GM12864 (cell line): ENCODE measurements at places on chromosomes 6 and 20.

DNA sequence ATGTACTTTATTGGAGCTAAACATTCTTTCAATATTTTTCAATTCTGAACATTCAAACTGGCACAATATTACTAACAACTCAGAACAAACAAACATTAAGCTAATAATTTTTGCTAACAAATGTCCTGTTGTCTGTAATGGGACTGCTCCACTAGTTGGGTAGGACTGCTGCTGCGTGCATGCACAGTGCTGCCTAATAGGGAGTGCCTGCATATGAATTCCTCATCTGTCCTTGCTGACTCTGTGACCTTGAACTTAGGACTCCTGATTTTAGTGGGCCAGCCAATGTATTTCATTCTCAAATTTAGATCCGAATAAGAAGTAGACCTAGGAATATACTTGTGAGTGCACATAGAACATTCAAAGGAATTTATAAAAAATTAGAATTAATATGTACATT is 196.5 kb upstream of the RAB32 start:
- DNase-seq: no peak

DNA sequence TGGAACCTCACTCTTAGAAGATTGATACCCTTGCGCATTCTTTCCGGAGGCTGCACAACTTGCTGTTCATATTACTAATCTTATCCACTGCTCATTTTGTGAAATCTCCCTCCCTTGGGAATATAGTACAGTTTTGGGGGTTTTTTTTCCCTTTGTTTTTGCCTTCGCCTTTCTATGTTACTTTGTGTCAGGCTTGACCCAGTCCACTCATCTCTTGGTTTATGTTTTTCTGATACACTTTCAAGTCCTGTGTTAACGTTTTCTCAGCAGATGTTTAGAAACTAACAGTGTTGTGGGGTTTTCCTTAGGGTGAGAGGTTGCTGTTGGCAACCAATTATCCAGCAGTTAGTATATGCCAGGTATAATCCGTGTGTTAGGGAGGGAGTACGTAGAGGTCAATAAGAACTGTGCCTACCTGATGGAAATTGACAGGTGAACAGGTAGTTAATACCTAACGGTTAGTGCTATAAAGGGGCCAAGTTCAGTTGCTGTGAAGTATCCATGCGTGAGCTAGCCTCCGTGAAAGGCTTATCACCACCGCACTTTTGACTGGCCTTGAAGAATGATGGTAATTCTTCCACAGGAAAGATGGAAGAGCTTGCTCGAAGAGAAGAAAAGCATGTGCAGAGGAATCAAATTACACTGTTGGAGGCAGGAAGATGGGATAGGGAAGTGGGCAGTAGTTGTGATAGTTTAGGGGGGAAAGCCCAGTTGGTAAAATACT is 1.4 kb downstream of the NFYA start:
- no peak for DNase-seq

- DNase-seq: peak; percentile 4
Measured at GRCh38 chr20:24738981-24739633, 210.0 kb upstream of the CST7 start.

DNA sequence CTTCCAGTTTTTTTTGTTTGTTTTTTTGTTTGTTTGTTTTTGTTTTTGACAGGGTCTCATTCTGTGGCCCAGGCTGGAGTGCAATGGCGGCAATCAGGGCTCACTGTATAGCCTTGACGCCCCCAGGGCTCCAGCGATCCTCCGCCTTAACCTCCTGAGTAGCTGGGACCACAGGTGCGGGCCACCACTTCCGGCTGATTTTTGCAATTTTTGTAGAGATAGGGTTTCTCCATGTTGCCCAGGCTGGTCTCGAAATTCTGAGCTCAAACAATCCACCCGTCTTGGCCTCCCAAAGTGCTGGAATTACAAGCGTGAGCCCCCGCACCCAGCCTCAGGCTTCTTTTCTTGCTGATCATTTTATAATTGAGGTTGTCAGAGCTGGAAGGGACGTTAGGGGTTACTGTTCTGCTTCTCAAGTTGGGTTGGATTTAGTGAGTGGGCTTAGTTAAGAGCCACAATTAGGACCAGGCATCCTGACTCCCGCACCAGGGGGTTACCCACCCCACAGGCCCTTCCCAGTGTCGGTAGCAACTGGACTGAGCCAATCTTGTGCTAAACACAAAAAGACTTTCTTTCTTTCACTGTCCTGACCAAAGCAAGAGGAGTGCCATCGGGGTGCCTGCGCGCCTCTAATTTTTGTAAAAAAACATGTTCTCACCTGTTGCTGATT is 13.1 kb upstream of the ZSCAN9 start:
- DNase-seq: no peak

DNA sequence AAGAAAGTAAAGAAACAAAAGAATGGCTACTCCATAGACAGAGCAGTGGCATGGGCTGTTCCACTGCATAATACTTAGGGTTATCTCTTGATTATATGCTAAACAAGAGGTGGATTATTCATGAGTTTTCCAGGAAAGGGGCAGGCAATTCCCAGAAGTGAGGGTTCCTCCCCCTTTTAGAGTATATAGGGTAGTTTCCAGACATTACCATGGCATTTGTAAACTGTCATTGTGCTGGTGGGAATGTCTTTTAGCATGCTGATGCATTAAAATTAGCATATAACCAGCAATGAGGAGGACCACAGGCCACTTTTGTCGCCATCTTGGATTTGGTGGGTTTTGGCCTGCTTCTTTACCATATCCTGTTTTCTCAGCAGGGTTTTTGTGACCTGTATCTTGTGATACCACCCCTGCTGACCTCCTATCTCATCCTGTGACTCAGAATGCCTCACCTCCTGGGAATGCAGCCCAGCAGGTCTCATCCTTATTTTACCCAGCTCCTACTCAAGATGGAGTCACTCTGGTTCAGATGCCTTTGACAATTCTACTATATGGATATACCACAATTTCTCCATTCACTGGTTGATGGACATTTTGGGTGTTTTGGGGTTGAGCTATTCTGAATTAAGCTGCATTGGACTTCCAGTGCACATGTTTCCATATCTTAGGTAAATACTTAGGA is 280.6 kb downstream of the FARS2 start:
- no peak for DNase-seq

- DNase-seq: peak; percentile 15
Measured at GRCh38 chr6:131116755-131117360, 18.4 kb upstream of the AKAP7 start.

DNA sequence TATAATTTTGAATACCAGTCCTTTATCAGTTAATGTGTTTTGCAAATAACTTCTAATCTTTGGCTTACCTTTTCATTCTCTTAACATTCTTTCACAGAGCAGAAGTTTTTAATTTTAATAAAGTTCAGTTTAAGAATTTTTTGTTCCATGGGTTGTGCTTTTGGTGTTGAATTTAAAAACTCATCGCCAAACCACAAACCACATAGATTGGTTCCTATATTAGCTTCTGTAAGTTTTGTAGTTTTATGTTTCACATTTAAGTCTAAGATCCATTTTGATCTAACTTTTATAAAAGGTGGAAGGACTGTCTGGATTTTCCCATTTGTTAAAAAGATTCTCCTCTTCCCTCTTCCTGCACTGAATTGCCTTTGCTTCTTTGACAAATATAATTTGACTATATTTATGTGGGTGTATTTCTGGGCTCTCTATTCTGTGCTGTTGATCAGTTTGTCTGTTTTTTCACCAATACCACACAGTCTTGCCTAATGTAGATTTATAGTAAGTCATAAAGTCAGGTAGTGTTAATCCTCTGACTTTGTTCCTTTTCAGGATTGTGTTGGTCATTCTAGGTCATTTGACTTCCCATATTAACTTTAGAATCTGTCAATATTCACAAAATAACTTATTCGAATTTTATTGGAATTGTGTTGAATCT is 17.5 kb upstream of the SDCBP2 start:
- no peak for DNase-seq

DNA sequence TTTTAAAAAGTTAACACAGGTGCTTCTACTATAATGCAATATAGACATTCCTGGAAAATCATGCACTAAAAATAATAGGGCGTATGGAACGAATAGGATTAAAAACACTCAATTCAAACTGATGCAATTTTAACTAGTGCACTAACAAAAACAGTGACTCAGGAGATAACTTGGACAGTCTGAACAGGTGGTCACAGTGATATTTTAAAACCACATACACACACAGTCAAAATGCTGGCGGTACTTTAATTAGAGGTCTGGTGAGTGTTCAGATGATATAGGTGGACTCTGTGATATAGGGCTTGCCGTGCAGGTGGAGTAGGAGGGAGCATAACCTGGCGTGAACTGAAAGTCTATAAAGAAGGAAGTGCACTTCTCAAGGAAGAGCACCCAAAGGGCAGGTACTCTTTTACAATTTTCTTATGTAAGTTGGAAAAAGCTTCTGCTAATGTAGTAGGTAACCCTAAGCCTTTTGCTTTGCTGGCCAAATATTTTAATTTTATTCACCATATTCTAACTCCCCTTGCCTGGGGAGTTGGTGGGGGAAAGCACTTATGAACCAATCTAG is 41.9 kb upstream of the PLN start:
- DNase-seq: no peak

GRCh38 chr6:8652710-8653109 is 217.4 kb upstream of the SLC35B3 start:
- DNase-seq: no peak

- no peak for DNase-seq
Measured at GRCh38 chr6:42028234-42029061, 21.9 kb upstream of the TAF8 start.

GRCh38 chr6:122760330-122760729 is 19.2 kb upstream of the FABP7 start:
- no peak for DNase-seq

GRCh38 chr6:21935561-21936028 is 342.0 kb downstream of the SOX4 start:
- DNase-seq: no peak

DNA sequence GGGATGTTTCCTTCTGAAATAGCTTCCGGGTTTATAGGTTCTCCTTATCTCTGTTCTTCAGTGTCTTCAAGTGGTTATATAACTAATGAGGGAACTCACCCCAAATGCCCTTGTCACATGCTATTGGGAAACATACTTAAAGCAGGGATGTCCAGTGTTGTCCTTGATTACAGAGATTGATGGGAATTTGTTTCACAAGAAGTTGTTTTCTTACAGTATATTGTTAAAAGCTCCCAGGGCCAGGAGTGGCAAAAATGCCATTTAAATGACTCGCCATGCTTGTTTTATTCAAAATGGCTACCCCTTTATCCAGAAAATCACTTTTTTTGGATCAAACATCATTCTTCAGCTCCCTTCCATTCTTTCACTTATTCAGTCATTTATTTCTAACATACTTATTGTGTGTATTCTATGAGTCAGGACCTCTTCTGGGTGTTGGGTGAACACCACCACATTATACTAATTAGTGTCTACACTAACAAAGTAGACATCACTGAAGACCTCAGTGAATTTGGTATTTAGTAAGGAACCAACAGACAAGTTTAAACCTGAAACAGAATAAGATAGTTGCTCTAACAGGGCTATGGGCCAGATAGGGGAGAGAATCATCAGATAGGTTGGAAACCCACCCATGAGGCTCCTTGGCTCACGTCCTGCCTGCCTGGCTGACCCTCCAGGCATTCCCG is 791.1 kb downstream of the MAFB start:
- no peak for DNase-seq

DNA sequence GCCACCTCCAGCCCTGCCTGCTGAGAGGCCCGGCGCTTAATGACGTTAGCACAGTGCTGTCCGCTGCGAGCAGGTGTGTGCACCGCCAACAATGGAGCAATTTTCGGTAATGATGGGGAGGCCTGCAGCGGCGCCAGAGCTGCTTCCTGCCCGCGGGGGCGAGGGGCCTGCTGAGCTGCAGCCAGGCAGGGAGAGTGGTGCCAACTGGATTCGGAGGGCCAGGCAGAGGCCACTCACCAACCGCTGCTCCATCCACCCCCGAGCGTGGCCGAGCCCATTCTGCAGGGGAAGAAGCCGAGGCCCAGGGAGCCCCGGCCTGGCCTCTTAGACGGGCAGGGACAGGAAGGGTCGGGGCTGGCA is 9.6 kb downstream of the HRH3 start:
- no peak for DNase-seq

DNA sequence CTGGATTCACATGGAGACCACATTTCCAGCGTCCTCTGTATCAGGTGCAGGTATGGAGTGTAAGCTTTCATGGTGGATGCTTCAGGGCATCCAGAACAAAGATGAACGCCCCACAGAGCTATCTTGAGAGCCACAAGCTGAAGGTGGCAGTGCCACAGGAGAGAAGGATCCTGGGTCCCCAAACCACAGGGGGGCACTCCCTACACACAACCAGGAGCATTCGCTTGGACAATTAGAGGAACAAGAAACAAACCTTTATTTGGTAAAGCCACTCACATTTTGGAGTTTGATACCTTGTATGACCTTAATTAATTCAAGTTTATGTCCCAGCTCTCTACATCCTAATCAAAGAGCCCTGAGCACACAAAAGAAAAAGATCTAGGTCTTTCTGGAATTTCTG is 406.3 kb downstream of the PREX1 start:
- DNase-seq: no peak

- DNase-seq: no peak
Measured at GRCh38 chr6:52538252-52538900, 38.5 kb downstream of the TRAM2 start.

DNA sequence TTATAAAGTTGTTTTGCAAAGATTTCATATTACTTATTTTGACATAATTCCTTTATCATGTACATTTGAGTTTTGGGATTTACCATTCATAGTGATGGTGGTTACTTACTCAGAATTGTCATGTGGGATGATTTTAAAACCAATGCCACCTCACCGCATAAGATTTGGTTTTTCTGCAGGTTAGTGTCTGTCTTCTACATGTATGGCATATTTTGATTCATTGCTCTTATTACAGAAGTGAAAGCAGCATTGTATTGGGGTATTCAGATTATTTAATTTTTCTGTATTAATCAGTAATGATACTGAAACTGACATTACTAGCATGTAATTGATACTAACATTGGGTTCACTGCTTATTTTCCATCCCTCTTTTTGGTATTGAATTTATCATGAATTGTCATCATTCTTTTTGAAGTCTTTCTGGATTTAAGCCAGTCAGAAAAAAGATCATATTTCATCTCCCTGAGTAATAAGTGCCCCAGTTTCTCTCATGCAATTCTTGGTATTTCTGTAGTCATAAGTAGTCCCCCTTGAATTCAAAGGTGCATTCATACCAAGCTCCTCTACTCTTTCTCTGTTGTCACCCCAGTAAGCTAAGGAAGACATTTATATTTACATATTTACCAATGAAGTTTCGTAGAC is 176.6 kb downstream of the BCKDHB start:
- DNase-seq: no peak

DNA sequence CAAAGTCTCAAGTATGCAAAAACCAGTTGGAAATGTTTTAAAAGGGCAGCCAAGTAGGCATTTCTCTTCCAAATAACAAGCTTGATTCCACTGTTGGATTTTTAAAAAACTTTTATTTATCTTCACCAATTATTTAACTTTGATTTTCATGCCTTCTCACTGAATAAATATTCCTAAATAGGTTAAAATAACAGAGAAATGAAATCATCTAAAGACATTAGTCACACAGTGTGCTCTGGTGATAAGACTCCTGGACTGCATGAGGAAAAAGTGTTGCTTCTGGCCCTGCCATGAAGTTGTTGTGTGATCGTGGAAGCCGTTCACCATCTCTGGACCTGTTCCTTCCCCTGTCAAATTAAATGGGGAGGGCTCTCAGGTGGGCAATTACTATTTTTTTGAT is 33.8 kb upstream of the IGF2R start:
- DNase-seq: no peak
